ENCODE measurements at places on chromosomes 16 and 17.

DNA sequence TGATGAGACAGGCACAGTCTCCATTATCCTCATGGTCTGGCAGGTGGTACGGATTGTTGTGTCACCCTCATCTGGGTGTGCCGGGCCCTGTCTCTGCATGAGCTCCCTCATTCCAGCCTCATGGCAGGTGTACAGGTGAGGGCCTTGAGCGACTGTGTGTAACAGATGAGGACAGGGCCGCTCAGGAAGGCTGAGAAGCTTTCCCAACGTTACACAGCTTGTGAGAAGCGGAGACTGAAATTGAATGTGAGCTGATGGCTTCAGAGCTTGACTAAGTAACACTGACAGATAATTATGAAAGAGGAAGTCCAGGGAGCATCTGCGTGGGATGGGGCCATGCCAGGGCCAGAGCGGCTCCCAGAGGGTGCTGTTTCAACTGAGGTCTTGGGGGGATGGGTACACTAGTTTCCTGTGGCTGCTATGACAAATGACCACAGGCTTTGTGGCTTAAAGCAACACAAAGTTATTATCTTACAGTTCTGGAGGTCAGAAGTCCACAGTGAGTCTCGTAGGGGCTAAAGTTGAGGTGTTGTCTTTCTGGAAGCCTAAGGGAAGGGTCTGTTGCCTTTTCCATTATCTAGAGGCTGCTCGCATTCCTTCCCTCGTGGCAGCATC is 36.7 kb downstream of the CMIP start:
- DNase-seq = peak; percentile 77

DNA sequence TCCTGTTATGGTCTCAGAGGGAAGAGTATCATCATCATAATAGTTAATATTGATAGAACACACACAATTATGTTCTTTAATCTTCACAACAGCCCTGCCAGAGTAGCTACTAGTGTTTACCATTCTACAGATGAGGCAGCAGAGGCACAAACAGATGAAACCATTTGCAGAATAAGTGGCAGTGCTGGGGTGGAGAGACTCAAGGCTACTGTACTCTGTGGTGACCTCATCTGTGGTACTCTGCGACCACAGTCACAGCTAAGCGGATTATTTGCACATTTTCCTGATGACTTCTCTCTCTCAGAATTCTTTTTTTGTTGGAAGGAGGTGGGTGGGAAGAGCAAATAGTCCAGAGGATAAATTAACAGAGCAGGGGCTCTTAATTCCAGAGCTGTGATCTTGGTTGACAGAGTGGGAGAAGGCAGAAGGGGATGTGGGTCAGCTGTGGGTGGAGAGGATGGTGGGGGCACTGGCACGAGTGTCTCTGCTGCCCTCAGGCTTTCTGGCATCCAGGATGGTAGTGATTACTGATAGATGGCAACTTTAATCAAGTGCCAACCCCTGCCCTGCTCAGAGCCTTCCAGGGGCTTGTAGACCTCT is 41.8 kb downstream of the MRM1 start:
- no peak for DNase-seq

GRCh38 chr17:46836500-46836899 is 14.9 kb upstream of the WNT9B start:
- DNase-seq = no peak

DNA sequence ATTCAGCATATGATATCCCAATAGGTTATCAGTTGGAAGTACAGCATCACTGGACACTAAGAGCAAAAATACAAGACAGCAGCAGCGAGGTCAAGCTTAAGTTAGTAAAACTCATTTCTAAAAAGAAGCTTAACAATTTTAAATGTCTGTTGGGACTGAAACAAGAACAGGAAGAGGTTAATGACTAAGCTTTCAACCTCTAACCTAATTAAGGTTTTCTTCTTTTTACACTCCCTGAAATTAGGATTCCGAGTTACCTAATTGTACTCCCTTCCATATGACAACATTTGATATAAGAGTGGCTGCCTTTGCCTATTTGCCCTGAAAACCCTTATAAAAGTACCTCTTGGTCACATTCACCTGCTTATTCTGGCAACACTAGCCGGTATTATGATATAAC is 34.3 kb downstream of the CPSF4L start:
- no peak for DNase-seq

GRCh38 chr16:10121491-10121890 is 60.7 kb downstream of the GRIN2A start:
- DNase-seq = no peak

DNA sequence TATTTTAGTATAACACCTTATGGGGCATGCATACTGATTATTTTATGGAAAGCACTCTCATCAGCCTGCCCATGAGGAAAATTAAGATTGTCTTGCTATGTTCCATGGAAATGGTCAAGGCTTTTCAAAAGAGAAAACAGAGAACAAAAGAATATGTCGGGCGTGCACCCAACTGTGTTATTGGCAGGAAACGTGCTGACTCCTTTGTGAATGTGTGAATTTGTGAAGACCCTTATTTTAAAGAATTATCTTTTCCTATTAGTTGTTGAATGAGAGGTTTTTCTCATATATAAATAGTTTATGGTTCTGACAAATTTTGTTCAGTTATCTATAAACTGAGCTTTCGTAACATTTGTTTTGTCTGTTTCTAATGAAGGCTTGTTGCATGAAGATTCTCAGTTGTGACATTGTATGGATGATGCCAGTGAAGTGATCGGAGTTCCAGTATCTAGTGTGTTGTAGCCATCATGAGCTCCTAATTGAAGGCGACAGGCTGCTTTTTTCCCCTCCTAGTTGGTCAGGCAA is 180.0 kb downstream of the BCAS3 start:
- DNase-seq = no peak

- DNase-seq = no peak
Measured at GRCh38 chr17:47847341-47848197, 3.4 kb downstream of the SP6 start.

DNA sequence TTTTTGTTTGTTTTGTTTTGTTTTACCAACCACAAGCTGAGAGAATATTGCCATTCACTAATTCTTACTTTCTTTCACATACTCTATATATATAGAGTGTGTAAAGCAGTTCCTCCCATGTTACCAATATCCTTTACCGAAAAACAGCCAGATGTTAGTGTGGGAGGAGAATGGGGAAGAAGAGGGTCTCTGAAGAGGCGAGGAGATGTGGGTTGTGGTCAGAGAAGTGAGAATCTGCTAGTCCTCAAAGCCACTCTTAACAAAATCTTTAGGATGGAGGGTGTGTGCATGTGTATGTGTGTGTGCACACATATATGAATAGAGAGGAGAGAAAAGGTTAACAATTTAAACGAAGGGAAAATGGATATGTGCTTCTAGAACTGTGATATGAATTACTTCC is 80.6 kb downstream of the TUBD1 start:
- no peak for DNase-seq

- DNase-seq = no peak
Measured at GRCh38 chr16:86354641-86355513, 155.4 kb upstream of the FOXF1 start.

DNA sequence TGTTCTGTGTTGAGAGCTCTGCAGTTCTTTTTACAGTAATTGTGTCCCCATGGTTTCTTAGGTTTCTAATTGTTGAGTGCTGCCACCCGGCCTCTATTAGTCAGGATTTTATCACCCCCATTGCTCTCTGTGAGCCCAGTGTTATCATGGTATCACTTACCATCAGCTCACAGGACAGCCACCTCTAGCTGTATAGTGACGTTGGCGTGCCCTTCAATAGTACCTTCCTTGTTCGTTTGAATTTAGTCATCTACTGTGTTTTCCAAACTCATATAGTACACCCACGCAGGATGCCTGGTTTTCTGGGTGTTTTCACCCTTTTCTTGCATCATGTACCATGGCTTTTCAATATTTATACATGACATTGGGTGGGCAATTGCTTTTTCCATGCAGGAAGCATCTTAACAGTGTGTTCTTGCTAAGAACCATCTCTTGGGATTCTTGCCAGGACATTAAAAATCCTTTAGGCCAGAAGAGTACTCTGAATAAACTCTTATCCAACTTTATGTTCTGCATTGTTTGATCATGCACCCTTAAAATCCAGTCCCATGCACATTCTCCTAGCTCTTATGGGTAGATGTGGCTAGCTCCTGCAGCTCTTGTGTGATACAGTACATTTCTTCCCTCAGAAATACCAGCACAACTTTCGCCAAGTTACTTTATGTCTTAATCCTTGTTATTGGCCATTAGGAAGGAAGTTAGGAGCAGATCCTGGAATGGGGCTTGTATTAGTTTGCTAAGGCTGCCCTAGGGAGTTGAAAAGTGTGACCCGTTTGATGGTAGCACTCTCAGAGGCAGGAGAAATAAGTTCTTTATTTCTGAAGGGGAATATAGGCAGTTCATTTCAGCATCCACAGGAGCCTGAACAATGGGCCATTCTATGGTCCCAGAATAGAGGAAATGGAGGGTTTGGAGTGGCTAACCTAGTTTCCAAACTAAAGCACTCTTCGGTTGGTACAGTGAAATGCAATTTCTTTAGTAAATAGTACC is 11.3 kb upstream of the ABCA10 start:
- DNase-seq = no peak

GRCh38 chr16:55418586-55418985 is 60.4 kb upstream of the MMP2 start:
- no peak for DNase-seq

DNA sequence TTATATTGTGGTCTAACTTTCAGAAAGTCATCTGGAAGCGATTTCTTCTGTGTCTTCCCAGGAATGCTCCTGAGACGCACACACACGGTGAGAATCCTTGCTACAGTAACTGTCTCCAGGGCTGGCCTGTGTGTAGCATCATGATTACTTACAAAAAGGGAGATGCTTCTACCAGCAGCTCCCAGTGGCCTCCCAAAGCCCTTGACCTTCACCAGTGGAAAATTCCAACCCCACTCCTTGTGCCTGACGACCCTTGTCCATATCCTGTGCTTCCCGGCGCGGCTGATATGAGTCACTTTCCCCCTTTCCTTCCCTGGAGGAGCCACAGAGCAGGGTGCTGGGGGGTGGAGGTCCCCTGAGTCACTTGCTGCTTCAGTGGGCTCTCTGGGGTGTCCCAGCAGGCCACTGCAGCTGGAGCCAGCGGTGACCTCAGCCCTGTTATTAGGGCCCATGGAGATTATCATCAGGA is 22.1 kb upstream of the NAT9 start:
- DNase-seq = no peak

DNA sequence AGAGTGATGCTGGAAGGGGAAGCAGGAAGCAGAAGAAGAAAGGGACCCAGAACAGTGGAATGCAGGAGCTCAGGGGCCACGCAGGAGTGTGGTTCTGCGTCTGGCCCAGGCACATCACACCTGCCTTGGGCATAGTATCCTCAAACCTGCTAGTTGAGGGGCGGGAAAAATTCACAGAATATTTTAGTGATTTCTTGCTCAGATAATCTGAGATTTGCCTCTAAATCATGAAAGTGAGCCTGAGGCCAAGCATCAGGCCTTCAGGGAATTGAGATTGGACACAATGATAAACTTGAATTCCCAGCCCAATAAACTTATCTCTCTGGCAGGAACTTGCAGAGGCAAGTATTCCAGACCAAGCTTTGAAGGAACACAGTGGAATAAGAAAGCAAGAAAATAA is 48.5 kb upstream of the CCL2 start:
- DNase-seq = no peak

GRCh38 chr16:81696961-81697615 is 82.0 kb upstream of the PLCG2 start:
- peak; percentile 89 for DNase-seq

DNA sequence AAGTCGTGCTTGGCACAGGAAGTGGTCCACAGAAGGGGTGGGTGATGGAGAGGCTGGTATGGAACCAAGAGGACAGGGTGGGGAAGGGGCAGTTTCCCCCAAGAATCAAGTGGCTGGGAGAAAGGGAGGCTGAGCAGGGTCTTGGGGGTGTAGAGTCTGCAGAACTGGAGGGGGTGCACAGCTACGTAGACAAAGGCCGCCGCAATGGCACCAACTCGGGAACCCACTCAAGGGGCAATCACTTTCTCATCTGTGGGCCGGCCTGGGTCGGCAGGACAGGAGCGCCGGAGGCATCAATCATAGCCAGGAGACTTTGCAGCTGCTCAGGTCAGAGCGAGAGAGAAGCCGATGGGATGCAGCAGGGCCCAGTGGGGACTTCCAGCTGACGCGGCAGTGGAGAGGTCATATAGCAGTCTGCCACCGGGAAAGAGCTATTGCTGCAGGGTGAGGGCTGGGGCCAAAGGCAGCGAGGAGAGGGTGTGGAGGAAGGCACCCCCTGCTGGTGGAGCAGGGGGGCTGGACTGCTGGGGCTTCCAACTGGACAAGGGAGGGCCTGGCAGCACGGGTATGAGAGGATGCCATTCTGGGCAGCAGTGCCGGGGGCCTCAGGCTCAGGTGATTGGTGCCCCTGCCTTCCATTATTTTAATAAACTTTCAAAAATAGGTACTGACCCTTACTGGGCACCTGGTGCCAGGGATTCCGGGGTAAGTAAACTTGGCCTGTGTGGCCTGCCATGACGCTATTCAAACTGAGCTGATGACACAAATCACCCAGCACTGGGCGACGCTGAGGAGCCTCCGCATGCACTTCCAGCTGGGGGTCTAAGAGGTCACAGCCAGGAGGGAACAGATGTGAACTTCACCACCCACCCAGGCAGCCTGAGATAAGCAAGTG is 52.5 kb upstream of the MTSS2 start:
- peak; percentile 64 for DNase-seq

DNA sequence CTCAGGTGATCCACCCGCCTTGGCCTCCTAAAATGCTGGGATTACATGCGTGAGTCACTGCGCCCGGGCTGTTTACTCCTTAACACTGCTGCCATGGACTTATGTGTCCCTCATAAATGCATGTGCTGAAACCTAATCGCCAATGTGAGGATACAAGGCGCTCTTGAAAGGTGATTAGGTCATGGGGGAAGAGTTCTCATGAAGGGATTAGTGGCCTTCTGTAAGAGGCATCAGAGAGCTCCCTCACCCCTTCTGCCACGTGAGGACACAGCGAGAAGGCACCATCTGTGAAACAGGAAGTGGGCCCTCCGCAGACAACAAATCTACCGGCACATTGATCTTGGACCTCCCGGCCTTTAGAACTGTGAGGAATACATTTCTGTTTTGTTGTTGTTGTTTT is 19.1 kb downstream of the ITPRIPL2 start:
- no peak for DNase-seq

DNA sequence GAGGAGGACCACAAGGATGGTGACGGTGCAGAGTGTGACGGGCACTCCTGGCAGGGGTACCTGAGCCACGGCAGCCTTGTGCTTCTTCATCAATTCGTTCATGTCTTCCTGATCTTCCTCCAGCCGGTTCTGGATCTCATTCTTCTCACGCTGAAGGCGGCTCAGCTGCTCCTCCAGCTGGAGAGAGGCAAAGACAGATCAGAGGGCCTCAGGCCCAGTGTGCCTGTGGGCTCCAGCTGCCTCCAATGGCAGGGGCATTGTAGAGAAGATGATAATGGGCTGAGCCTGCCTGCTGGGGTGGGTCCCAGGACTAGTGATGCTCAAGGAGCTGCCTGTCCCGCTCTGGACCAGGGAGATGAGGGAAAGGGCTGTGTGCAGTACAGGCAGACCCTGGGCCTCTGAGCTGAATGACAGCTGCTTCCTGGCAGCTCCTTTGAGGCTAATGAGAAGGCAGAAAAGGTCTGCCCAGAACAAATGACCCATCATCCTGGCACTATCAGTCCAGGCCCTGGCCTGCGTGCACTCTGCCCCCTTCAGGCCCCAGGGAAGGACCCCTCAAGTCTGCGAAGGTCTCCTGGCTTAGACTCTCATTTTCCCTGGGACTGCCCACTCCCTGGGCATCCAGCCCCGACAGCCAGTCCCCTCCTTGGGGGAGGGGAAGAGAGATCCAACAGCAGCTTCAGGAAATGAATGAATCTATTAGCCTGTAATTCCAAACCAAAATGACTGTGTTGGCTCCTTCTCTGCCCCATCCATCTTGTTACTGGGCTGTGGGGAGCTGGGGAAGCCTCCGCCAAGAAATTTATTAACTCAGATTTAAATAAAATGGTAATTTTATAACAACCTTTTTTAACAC is 48.0 kb downstream of the PIPOX start:
- DNase-seq = no peak

GRCh38 chr17:81713556-81714411 is 1.7 kb downstream of the SLC25A10 start:
- peak; percentile 36 for DNase-seq
